ENCODE measurements at places on chromosomes 5 and 9.

GRCh38 chr9:114035845-114036801 lies 42.0 kb downstream of the AMBP start:
- no peak for DNase-seq

GRCh38 chr9:124284940-124285441 lies 27.2 kb downstream of the NEK6 start:
- peak; percentile 40 for DNase-seq

GRCh38 chr9:37977851-37978480 lies 74.0 kb upstream of the SLC25A51 start:
- DNase-seq = no peak

GRCh38 chr5:59999056-59999455 lies 105.5 kb upstream of the PDE4D start:
- DNase-seq = no peak
